ENCODE measurements at places on chromosomes 1 and 21. TPM values are rescaled to one million over a fixed set of nuclear protein-coding genes. Genes with fewer than 3 reads are reported as not detected.

The FBLIM1 gene
- 31.1 TPM for total RNA-seq

The OVAAL gene
- not detected for total RNA-seq

The TRAF3IP3 gene
- not detected for total RNA-seq

The ATP5PF gene
- total RNA-seq: 198 TPM

The RAP1GAP gene
- 7.1 TPM for total RNA-seq

The GPR137B gene
- total RNA-seq: 17.1 TPM
